Epithelial cell of proximal tubule (primary cell): ENCODE measurements at places on chromosomes 16 and 17.

DNA sequence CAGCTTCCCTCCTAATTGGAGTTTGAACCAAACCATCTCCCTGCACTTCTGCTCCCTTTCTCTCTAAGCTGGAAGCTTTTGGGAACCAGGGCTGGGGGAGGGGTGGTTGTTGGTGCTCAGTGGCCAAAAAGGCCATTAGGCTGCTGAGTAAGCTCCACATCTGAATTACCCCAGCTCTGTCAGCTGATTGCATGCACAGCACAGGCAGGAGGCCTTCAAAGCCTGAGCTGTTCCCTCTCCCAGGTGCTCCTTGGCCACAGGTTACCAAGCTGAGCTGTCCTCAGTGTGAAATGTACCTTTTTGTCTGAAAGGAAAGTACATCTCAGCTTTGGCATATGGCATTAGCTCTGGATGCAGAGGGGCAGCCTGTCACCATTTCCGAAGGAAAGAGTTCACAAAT lies 6.2 kb upstream of the TBKBP1 start:
- no peak for DNase-seq

GRCh38 chr17:69608141-69608540 lies 193.6 kb downstream of the MAP2K6 start:
- no peak for DNase-seq

DNA sequence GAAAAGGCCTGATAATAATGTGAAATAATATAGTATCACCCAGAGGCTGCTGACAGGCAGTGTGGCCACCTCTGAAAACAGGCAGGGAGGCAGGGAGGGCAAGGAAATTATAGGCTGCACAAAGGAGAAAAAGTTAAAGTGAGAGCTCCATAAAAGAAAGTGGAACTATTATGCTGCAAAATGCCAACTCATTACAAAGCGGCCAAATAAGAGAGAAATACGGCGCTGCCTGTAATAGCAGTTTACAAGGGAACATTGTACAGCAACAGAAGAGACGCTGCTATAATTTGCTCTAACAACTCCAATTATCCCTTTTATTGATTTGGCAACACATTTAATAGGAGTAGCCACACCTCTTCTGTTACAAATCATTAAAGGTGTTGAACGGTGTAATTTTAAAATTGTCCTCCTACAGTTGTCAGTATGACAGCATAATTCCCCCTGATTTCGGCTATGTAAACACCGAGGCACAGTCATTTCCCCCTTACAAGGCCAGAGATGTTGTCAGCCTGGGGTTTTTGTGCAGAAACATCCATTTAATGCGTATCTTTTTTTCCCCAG lies 120.3 kb downstream of the MRM1 start:
- DNase-seq = no peak

GRCh38 chr16:12271006-12271405 lies 294.5 kb downstream of the SNX29 start:
- DNase-seq = no peak

DNA sequence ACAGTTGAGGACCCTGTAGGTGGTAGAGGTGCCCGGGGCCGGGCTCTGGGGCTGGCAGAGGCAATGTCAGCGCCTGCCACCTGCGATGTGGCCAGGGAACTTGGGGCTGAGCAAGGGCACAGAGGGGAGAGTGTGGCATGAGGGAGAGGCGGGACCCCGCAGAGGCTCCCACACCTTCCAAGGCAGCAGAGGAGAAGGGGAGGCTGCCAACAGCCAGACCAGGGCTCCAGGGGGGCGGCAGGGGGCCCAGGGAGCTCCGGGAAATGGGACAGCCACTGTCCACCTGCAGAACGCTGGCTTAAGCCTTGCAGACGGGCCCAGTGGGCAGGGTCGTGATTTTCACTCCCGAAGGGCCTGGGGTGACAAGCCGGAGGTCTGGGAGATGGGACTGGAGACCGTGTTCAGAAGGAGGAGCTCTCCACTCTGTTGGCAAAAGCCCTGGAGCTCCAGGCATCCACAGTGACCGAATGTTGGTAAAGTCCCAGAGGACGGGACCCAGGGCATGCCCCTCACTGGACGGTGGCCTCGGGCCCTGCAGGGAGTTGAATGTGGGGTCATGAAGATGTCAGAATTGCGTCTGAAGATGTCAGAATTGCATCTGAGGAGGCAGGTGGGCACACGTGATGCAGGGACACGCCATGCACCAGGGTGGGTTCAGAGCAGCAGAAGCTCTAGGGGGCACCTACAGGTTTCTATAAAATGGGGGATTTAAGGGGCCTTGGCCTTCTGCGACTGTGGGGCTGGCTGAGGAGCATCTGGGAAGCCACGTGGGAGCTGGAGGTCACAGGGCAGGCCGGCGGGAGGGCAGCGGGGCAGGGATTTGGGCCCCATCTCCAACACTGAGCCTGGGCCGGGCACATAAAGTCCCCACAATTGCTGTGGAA lies 18.6 kb downstream of the CD7 start:
- no peak for DNase-seq

- DNase-seq = no peak
These were observed 5.4 kb downstream of the PIEZO1 start for GRCh38 chr16:88779406-88780141.

- DNase-seq = no peak
These were observed 59.5 kb downstream of the USP22 start for GRCh38 chr17:20983359-20983637.

DNA sequence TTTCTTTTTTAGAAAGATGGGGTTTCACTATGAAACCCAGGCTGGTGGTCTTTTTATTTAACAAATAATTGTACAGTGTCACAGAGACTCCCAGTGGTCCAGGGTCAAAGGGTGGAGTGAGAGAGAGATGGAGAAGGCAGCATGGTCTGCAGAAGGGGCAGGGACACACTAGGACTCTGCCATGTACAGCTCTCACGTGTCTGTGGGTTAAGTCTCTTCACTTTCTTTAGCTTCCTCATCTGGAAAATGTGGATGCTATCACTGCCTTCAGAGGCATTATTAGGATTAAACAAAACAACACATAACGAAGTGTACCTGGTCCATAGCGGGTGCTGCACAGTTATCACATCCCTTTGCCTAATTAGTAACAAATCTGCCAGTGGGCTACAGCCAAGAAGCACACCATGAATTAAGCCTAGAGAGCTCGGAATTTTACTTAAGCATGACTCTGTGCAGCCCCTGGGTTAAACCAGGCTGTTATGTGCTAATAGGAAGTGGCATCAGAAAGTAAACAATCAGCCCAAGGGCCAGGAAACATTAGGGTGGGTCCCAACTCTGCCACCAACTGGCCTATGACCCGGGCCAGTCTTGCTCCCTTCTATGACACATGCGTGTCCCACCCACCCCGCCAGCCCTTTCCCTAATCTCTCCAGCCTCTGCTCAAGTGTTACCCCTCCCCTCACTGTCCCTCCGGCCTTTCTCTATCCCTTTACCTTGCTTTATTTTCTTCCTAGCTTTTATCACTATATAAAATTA lies 13.9 kb downstream of the TOP3A start:
- no peak for DNase-seq

GRCh38 chr17:47267354-47267828 lies 13.8 kb downstream of the ITGB3 start:
- peak; percentile 98 for DNase-seq
